Urinary bladder (tissue), 4 donors: ENCODE measurements at places on chromosomes 13 and 19.

DNA sequence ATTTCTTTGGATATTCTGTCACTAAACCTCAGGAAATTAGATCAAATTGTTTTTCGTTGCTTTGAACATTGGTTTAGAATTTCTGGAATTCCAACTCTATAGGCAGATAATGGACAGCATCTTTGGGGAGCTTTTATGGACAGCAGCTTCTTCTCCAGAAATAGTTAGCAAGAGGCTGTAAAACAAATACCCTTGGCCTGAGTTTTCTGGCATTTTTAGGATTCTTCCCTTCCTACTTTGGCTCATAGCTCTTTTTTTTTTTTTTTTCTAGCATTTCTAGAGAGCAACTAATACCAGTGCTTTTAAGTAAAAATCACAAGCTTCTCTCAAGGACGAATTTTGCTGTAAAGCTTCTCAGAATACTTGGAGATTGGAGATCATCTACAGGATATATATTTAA lies 169.8 kb upstream of the SPRY2 start:
- DNase-seq, result no peak

GRCh38 chr19:30338878-30339623 lies 33.1 kb upstream of the ZNF536 start:
- no peak for DNase-seq

DNA sequence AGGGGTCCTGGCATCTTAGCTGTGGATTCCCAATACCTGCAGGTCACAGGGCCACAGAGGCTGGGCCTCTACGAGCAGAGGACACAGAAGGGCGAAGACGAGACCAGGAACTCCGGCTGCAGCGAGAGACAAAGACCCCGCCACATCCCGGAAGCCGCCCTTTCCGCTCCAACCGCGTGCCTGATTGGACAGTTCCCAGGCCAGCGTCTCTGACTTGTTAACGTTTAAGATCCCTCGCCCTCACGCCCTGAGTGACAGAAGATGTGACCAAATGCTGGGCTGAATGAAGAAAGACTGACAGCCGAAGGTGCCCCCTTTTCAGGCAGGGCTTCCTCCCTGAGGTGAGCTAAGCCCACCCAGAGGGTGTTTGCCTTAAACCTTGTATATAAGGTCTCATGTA lies at the start of gene ZNF98:
Gene ZNF98 (minus strand): TSS at position 136 of the 400 bp plus-strand sequence. CDS start 122 bp downstream, at position 14.
- DNase-seq, result no peak

GRCh38 chr13:26540334-26540733 lies 17.1 kb upstream of the WASF3 start:
- DNase-seq, result no peak

- no peak for DNase-seq
Measured at GRCh38 chr13:78190296-78190695, 271.7 kb upstream of the EDNRB start.

- no peak for DNase-seq
Measured at GRCh38 chr13:45238945-45239795, 38.3 kb upstream of the KCTD4 start.

DNA sequence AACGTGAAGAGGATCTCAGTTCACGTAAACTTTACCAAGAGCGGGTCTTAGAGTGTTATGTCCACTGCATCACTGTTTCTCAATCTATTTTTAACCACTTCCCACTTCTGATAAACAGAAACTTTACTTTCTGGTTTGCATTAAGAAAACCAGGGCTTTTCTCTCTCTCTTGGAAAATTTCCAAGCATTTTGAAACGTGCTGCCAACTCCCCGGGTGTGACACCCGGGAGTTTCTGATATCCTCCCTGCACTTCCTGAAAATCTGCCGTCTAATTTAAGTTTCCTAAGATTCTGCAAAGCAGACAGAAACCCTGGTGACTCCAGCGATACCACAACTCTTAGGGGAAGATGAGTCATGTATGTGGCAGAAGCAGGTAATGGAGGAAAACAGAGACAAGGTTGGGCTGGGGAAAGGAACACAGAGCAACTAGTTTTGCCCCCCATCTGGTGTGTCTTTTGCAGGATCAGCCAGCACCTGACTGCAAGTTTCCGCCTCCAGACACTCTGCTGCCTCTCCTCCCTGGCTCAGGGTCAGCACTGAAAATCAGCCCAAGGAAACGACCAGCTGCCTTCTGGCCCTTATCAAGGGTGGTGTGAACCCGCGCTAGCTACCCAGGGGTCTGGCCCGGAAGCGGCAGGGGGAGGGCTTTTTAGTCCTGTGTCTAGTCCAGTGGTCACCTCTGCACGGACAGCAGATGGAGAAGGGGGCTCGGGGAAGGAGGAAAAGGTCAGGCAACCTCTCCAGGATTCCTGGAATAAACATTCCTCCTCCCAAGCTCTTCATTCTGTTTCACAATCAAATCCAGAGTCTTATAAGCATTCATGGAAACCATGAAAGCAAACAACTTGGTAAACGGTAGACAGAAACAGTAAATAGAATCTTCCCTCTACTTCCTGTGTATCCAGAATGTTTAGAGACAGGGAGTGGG lies 11.3 kb upstream of the FFAR2 start:
- no peak for DNase-seq

DNA sequence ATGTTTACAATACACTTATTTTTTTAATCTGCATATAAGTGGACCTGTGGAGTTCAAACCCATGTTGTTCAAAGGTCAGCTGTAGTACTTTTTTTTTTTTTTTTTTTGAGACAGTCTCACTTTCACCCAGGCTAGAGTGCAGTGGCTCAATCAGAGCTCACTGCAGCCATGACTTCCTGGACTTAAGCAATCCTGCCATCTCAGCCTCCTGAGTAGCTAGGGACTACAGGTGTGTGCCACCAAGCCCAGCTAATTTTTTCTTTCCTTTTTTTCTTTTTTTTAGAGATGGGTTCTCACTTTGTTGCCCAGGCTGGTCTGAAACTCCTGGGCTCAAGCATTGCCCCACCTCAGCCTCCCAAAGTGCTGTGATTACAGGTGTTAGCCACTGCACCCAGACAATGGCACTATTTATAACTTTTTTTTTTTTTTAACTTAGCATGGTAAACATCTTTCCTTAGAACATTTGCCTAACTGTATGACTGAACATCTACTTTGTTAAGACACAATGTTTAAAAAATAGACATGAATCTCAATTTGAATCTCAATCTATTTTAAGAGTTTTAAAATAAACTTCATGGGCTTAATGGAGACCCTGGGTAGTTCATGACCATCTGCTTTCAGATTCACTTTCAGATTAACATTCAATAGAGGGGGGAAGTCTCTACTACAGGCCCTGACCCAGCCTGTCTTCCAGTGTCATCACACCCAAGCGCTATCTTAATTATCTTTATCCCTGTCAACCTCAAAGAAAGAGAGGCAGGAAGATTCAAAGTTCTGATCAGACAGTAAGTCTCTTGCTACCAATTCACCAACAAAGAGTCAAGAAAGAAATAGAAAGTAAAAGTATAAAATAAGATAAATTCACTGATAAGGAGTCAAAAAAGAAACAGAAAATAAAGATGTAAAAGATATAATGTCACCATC lies 97.7 kb upstream of the DOCK9 start:
- DNase-seq, result no peak

- no peak for DNase-seq
Measured at GRCh38 chr13:26051231-26051656, 572 bp downstream of the SHISA2 start.

GRCh38 chr13:41631296-41631965 lies 174.1 kb downstream of the RGCC start:
- DNase-seq, result no peak

DNA sequence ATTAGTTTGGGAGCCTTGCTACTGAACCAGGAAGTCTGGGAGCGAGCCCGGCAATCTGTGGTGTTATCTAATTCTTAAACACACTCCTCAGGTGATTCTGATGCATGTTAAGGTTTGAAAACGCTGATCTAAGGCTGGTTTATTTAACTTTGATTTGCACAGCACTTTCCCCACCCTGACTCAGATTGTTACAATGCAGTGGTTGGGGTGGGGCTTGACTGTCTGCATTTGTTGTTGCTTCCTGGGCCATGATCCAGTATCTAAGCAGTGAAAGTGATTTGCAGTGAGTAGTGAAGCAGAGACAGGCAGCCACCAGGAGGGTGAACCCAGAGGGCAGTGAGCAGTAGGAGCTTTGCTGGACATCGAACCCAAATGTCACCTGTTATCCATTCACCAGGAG lies 81.6 kb upstream of the ARGLU1 start:
- DNase-seq, result no peak

- no peak for DNase-seq
Measured at GRCh38 chr13:109816808-109817203, 30.4 kb upstream of the IRS2 start.

DNA sequence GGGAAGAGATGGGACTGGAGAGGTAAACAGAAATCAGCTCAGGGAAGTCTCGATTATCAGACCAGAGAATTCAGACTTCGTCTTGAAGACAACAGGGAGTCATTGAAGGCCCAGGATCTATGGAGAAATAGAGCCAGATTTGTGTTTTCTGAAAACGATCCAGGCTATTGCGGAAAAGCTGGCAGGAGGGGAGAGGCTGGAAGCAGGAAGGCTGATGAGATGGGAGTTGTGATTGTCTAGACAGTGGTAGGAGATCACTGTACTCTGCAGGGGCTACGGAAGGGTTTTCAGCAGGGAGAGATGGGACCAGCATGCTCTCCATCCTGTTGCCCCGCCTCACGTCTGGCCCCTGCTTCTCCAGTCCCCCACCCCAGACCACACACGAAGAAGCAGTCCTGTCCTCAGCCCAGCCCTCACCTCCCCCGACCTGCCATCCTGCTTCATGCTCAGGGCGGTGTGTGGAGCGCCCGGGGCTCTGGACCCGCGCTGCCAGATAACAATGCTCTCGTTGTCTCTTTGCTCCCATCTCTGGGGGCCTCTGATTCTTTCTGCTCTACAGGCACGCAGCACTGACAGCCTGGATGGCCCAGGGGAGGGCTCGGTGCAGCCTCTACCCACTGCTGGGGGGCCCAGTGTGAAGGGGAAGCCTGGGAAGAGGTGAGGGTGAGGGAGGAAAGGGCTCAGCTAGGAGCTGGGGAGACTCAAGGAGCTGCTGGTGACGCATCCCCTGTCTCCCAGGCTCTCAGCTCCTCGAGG lies 1.9 kb downstream of the ARHGAP33 start:
- DNase-seq, result no peak

- DNase-seq, result no peak
Measured at GRCh38 chr19:20926796-20927195, 3.7 kb downstream of the ZNF85 start.

- DNase-seq, result no peak
Measured at GRCh38 chr19:18338541-18338940, 1.9 kb upstream of the PGPEP1 start.

GRCh38 chr13:20418953-20419352 lies 106.7 kb downstream of the CRYL1 start:
- DNase-seq, result no peak

DNA sequence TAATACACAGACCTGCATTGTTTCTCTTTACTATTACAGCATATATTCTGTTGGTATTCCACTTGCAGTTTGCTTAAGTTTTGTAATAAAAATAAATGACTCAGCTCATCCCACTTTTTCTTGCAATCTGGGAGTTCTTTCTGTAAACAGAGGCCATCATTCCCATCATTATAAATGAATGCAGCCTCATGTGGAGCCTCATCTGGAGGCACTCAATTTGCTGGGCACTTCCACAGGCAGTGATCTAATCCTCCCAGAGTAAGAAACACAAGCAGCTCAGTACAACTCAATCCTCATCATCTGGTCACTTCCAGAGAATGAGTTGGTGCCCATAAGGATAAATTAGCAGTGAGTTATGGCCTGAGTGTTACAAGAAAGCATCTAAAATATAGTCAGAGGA lies 2801.9 kb downstream of the PCDH9 start:
- DNase-seq, result no peak

DNA sequence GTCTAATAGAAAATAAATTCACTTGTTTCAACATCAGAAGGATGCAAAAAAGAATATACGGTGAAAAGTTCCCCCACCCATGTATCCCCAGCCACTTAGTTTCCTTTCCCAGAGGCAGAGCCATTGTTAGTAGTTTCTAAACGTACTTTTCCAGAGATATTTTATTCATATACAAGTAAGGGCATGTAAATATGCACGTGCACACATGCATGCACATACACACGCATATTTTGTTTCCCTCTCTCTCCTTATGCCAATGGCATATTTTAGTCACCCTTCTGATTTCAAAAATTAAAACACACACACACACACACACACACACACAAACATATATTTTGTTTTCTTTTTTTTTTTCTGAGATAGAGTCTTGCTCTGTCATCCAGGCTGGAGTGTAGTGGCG lies 147.4 kb downstream of the PDS5B start:
- DNase-seq, result no peak

DNA sequence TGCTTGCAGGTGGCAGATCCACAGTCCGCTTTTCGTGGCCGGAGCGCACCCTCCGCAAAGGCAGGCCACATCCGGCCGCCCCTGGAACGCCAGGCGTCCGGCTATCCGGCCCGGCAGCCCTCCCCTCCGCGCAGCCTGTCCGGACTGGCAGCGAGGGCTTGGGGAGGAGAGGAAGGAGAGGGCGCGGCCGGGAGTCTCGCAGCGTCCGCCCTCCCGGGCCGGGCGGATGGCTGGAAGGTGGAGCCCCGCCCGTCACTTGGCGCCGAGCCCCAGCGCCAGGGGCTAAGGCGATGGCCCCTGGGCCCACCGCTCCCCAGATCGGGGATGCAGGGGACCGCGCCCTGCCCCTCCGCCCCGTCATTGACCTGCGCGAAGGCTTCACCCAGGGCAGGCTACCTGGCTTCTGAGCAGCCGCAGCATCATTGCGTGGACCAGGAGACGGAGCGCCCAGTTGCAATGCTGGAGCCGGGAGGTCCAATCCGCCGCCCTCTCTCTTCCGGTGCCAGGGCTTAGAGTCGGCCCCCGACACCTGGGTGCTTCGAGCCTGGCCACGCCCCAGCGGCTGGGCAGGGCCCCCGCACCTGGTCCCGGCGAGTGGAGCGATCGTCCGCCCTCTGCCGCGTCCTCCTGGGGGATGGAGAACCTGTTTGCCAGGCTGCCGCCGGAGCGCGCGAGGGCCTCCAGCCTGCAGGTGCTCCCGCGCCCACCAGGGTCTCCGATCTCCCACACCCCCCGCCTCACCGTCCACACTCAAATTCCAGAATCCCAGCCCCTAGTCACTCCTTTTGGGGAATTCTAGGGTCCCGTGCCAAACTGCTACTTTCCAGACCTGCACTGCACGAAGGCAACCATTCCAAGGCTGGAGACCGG lies at the start of gene FUT1:
Gene FUT1 (minus strand): TSS at position 146 of the 870 bp plus-strand sequence. CDS start 1,360 bp downstream, outside the sequence.
- DNase-seq, result peak; percentile 59

DNA sequence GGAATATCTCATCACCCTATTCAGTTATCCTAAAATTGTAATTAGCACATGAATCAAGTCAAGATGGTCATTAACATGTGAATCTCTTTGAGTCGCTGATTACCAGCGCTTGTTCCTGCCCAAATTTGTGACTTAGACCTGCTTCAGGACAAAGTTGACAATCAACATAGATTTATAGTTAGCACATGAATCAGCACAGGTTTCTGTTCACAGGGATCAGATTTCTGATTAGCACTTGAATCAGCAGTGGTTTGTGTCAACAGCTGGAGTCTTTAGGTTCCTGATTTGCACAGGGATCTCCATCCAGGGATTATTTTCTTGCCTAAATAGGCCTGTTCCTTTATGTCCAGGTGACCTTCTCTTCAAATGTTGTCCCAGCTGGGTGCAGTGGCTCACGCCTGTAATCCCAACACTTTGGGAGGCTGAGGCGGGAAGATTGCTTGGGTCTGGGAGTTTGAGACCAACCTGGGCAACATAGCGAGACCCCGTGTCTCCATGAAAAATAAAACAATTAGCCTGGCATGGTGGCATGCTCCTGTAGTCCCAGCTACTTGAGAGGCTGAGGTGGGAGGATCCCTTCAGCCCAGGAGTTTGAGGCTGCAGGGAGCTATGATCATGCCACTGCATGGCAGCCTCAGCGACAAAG lies 3.8 kb upstream of the LRFN3 start:
- DNase-seq, result no peak
